ENCODE measurements at places on chromosomes 3 and 15.

GRCh38 chr3:190131329-190131728 is 10.6 kb upstream of the P3H2 start:
- DNase-seq = no peak

DNA sequence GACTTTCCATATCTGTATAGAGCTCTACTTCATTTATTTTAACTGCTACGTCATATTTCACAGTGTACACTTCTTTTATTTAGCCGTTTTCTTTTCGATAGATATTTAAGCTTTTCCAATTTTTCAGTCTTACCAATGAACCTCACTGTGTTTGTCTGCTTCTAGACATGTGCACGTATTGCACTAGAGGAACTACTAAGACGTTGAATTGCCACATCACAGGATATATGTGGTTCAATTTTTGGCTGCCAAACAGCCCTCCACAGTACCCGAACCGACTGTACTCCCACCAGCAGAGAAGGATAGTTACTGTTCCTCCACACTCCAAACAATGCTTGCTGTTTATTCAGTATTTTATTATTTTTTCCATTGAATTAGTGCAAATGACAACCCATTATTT is 2.0 kb downstream of the NR1I2 start:
- no peak for DNase-seq

- DNase-seq = no peak
Measured at GRCh38 chr3:146524961-146525360, 19.4 kb downstream of the PLSCR1 start.

- no peak for DNase-seq
Measured at GRCh38 chr3:15325228-15325627, 7.2 kb downstream of the SH3BP5 start.

DNA sequence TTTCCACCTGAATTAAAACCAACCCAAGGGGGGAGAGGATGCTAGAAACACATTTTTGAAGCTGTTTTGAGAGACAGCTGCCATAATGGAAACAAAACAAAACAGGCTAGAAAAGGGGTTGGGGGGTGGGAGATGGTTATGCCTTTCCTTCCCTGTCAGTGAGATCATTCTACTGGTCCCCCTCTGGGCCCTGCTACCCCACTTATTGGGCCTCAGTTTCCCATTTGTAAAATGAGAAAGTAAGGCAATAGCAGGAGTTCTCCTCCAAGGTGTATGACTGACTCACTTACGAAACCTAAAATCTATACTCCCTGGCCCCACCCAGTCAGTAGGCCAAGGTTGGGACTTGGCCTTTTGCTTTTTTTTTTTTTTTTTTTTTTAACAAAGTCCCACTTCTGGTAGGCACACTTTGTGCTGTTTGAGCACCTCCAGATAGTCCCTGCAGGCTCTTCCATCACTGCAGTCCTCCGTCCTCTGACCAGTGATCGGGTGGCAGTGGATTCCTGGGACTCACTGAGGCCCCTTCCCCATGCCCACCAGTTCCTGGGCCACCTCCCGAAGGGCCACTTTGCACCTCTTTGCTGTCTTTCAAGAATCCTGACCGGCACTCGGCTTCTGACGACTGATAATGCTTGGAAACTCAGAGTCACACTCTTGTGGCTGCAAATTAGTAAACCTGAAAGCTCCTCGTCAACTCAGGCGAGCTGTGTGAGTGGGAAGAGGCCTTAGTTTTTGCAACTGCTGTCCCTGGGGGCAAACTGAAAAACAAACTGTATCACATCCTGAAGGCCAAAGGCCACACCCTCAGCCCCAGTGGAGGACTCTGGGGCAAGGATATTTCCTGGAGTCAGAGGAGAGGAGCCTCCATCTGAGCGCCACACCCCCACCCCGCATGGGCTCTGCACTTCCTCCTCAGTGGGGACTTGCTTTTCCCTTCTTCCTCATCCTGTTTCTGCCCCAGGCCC is 6.7 kb upstream of the PSTPIP1 start:
- DNase-seq = no peak

DNA sequence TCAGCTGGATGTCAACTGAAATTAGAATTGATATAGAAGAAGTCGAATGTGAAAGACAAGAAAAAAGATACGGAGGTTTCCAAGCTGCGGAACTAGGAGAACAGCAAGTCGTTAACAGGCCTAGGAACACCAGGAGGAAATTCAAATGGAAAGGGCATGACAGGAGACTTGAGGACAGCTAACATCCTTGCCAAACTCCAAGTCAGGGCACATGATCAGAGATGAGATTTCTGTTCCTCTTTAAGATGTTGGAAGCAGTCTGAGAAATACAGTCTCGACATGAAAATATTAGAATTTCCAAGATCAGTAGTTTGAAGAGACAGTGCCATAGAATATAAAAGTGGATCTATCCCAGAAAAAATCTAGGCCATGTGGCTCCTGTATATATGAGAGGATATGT is 5.0 kb downstream of the MYO5A start:
- no peak for DNase-seq

DNA sequence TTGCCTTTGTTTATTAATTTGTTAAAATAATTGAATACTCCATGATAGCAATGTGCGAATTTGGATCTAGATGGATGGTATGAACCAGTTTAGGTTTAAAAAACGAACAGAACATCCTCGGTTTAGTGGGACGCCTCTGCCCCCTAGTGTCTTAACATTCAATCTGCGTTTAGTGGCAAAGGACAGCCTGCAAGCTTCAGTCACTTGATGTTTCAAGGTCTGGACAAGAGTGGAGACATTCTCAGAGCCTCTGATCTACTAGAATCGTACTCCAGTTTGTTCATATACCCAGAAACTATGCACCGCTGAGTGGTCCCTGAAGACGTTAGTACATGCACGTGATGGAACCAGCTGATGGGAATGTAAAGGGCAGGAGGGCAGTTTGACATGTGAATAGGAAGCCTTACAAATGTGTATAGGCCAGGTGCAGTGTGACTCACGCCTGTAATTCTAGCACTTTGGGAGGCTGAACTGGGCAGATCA is 17.8 kb upstream of the ATP13A4 start:
- peak; percentile 38 for DNase-seq

- no peak for DNase-seq
Measured at GRCh38 chr15:69597061-69597592, 144.5 kb downstream of the RPLP1 start.

GRCh38 chr3:70308760-70309159 is 3.7 kb downstream of the MDFIC2 start:
- DNase-seq = no peak

GRCh38 chr3:65905771-65906170 is 132.9 kb downstream of the MAGI1 start:
- no peak for DNase-seq

DNA sequence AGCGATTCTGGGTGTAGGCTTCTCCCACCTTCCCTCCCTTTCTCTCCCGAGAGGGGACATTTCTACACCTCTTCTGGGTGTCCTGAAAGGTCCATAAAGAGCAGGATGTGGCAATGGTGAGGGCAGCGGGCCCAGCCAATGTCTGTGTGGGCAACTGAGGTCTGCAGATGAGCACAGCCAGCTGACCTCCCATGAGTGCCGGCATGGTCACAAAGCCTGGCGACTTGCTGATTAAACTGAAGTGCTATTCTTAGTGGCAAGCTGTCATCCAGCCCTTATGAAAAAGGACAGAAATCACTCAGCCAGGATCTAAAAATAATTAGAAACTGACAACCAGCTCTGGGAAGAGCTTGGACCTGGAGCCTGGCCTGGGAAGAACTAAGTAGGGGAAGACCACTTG is 124.3 kb upstream of the RGMA start:
- DNase-seq = no peak

DNA sequence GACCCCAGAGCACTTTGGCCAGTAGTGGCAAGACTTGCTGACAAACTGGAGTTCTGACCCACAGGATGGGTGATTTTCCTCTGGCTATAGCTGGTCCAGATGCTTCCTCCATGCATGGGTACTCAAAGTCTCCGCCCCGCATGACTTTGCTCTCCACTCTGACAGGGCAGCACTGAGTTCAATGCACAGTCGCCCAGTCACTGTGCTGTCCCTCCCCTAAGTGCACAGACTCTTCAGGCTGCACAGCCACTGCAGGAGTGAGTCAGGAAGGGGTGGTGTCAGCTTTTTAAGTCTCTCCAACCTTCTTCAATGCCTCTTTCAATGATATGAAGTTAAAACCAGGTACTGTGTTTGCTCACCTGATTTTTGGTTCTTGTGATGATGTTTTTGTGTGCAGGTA is 17.8 kb downstream of the TEX9 start:
- no peak for DNase-seq

- DNase-seq = no peak
Measured at GRCh38 chr3:46896386-46896785, 18.9 kb downstream of the PTH1R start.

GRCh38 chr3:148707601-148708380 is 10.1 kb downstream of the AGTR1 start:
- DNase-seq = no peak

GRCh38 chr3:185052631-185053030 is 100.2 kb downstream of the C3orf70 start:
- no peak for DNase-seq

DNA sequence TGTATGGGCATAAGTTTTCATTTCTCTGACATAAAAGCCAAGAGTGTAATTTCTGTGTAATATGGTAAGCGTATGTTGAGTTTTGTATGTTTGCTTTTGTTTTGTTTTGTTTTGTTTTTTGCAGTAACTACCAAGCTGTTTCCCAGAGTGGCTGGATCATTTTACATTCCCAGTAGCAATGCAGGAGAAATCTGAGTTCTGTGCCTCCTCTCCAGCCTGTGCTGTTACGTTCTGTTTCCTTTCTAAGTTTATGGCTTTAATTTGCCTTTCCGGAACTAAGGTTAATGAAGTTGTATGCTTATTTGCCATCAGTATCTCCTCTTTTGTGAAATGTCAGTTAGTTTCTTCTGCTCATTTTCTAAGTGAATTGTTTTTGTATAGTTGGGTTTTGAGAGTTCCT is 307.8 kb downstream of the GABRG3 start:
- no peak for DNase-seq

DNA sequence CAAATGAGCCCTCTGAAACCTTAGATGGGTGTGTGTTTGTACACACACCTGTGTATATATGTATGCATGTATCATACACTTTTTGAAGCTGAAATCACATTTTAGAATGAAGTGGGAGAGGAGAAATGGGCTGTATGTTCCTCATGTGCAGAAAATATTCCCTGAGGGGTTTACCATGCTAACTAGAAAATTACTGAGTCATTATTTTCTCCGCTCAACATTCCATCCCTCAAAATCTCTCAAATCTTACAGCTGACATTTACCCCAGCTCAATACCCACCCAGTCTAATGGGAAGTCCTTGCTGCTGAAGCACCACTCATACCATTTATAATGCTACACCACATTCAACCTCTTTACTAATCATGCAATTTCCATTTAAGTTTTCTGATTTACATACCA is 138.6 kb downstream of the P2RY1 start:
- DNase-seq = no peak

All from memory B cell (primary cell).